D721Med (cell line): ENCODE measurements at places on chromosomes 5 and 9.

GRCh38 chr5:127870914-127871313 lies 167.7 kb downstream of the CCDC192 start:
- no peak for DNase-seq

DNA sequence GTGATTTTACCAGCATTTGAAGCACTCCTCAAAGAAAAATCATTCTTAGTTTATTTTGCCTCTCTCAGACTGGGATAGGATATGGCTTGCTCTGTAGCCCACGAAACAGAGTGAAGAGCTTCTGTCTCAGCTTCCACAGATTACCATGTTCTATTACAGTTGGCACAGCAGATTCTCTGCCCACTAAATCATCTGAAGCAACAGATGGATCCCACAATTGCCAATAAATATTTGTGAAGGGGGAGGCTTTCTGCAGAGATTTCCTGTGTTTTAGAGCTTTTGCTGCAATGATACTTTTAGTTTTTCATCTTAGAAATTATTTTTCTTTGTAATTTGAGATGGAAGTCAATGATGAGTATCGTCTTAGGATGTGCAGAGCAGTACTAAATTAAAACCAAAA lies 12.3 kb upstream of the MAP3K1 start:
- no peak for DNase-seq

- no peak for DNase-seq
Observed at GRCh38 chr9:19939734-19940278, 151.0 kb upstream of the SLC24A2 start.

- no peak for DNase-seq
Observed at GRCh38 chr5:168128111-168128510, 163.3 kb upstream of the WWC1 start.

DNA sequence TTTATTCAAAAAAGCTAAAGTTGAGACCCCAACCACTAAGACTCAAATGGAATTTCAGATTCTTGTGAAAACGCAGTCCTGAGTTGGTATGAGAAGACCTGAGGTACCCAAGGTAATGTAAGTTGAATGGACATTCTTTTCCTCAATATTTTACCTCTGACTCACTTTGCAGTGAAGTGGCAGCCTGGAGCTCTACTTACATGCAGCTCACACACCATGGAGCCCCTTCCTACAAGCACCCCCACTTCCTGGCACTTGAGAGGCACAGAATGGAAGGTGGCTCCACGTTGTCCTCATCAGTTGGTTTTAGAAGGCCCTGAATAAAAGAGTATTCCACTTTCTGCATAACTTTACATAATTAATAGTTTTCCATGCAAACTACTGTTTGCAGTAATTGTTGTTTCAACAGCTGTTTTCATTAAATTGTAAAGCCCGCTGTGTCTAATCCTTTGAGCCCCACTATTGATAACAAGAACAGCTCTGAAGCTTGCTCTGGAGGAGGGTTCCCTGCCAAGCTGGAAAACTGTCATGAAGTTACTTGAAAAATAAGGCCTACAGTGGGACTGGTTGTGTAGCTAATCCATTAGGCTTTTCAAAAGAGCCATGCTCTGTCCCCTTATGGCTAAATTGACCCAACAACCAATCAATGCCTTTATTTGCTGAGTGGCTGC lies 102.2 kb upstream of the SPATA31D4 start:
- no peak for DNase-seq

DNA sequence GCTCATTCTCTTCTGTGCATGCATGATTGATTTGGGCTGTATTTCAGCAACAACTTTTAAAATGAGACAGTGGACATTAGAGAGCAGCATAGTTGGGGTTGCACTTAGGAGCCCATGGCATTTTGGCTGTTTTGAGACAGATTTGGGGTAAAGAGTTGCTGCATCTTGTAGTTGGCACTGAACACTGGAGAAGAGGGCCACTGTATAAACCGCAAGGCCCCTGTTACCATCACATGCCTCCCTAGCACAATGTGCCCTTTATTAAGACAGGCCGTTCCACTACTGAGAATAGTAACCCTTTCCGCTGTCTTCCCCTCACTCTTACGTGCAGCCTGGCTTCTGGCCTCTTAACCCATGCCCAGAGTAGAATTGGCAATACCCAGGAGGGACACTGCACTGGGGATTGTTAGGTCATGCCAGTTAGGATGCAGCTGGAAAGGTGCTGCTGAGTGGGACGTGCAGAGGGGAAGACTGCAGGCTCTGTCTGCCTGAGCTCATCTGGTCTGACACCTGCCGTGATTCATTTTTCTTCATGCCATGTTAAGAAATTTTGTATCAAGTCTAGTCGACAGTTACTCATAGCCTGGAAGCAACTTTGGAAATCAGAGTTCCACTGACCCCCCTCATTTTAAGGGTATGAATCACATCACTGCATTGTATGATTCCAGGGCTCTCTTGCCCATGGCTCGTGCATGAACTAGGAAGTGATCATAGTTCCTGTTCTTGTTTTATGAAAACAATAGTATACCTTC lies 146.9 kb upstream of the DMRT1 start:
- DNase-seq: no peak

DNA sequence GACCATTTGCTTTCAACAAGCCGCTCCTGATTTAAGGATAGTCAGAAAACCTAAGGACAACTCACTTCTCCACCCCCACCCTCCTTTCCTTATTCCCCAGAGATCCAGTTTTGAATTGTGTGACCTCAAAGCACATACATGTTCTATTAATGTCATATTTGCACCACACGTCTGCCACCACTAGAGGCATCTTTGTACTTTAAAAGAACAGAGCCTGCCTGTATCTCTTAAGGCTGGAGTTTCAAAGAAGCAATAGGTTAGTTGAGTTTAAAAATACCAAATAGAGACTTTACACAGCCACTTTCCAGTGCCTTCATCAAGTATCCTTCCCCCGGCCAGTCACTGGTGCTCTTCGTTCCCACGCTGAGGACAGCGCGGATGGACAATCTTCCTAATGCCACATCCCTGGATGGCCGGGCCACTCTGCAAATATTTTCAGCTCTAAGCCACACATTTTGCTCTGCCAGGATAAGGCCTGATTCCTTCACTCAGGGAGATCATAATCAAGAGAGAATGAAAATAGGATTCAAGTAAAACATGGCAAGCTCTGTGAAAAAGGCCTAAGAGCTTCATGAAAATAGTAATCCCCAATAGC lies 146.3 kb downstream of the SNCAIP start:
- no peak for DNase-seq

GRCh38 chr9:22452415-22453010 lies 5.9 kb downstream of the DMRTA1 start:
- no peak for DNase-seq

DNA sequence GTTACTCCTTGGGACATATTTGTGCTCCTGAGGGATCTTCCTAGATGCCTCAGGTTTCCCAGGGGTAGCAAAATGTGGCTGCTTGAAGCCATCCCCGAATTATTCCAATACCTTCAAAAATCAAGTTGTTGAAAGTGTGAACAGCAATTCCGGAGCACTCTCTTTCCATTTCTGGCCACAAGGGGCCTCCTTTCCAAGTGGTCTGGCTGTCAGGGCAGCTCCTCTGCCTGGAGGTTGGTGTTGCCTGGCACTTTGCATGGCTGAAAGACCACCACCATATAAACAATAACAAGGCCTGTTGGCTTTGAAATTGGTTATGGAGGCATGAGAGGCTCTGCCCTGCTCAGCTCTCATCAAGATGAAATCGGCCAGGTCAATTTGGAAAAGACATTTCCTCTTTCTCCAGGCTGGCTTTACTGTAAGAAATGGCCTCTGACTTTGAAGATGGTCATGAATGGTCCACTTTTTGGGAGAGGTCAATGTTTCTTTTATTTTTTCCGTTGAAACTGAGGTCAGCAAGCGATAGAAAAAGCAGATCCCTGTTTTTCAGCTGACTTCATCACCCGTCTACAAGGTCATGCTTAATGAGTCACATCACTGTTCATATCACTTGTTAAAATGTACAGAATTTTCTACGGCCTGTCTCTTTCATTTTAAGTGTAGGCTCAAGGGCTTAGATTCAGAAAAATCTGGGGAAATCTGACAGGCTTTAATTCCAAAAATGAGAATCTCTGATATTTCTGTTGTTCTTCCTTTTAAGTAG lies 481.1 kb upstream of the ZNF608 start:
- no peak for DNase-seq

- no peak for DNase-seq
Observed at GRCh38 chr5:127725673-127726072, 22.5 kb downstream of the CCDC192 start.

DNA sequence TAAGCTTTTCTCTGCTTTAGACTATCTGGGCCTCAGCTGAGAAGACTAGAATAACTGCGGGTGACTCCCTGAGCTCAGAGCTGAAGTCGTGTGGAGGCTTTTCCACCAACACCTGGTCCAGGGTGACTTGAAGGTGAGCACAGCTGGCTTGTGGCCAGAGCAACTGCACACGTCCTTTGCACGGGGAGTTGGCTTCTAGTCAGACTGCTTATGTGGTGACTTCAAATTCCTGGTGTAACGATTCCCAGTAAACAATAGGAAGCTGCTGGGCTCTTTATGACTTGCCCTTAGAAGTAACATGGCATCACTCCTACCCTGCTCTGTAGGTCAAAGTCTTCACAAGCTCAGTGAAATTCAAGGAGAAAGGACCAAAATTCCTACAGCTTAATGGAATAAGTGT lies 800.6 kb upstream of the CDH6 start:
- no peak for DNase-seq

DNA sequence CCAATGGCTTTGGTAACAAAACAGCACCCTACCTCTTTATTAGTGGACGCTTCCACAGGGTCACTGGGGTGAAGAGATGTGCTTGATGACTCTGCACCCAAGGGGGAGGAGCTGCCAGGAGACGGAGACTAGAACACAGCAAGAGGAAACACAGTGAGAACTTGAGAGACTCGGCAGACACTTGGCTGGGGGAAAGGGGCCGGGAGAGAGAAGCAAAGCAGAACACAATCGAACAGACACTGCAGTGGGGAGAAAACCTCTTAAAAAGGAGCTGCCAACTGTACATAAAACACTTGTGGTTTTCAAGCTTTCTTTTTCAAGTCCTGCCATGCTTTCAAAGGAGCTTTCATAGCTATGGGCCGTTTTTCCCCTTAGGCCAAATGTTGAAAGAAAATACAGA lies 151.0 kb downstream of the ENTREP1 start:
- no peak for DNase-seq

DNA sequence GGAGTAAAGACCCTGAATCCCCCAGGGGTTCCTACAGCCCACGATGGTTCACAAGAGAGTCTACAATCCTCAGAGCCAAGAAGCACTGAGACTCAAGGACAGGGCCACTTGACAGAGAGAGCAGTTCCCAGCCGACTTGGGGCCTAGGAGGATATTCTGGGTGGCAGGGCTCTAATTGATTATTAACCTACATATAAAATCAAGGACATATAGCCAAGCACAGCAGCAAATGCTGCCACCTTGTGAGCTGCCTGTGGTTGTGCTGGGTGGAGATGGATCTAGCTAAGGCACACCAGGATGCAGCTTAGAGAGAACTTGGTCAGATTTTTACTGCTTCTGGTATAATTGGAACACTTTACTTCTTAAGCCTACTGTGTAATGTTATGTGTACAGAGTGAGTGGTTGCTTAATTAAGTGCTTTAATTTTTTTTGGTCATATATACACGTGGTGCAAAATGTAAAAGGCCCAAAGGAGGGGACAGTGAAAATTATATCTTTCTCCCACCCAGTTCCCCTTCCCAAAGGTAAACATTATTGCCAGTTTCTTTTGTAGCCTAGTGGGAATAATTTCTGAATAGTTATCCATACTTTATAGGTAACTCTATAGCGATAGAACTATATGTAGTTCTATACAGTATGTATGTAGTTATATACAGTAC lies 78.8 kb downstream of the F2RL2 start:
- peak; percentile 26 for DNase-seq

DNA sequence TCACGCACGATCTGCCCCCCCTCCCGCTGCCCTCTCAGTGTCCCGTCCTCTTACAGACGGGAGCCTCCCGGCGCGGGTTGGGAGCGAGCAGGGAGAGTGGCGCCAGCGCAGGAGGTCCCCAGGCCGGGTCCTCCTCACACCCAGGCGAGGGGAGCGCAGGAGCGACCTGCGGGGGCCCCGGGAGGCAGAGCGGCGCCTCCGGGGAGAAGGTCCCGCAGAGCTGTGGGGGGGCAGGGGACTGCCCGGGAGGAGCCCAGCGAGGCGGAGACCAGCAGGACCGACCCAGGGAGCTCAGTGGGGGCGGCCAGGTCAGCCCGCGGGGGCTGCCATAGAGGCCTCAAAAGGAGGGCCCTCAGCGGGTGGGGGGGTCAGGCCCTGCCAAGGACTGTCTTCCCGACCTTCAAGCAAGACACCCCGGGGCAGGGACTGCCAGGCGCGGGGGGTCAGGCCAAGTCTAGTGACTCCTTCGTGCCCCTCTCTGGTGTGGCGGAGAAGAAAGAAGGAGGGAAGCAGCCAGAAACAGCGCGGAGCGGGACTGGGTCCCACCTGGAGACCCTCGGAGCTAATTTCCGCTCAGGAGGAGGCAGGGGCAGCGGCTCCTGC lies 123.3 kb upstream of the ERCC6L2 start:
- DNase-seq: no peak

DNA sequence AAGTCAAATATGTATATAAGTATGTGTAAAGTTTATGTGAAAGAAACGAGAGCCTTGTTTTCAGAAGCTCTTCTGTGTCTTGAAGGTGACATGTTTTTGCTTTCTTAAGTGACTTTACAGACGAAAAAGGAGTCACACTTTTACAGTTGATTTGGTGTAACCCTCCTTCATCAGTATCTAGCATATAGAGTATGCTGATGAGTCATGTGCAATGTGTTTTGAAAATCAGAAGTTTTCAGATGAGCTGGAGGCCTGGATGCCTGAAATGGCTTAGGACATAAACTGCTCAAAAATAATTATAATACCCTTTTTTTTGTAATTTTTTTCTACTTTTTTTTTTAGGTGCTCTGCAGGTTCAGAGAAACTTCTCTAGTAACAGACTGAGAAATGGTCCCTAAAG lies 209.5 kb downstream of the CD180 start:
- no peak for DNase-seq

DNA sequence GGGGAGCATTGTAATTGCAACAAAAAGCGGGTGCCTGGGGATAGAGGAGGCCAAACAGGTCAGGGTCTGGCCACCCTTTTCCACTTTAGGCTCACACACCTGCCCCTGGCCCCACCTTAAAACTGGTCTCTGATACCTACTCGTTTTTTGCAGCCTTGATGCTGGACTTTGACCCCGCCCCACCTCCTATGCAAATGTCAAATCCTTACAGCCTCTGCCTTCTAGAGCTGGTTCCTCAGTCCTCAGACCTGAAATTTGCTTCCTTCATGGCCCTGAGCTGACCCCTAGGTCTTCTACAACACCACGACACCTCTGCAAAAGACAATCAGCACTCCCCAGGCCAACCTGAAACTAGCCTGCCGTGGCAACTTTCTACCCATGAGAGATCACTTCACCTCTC lies 37.7 kb downstream of the SMIM23 start:
- DNase-seq: no peak
